ENCODE measurements at places on chromosomes 11 and 22. TPM values are rescaled to one million over a fixed set of nuclear protein-coding genes. Genes with fewer than 3 reads are reported as not detected.

Gene RBM7
- 26.6 TPM for total RNA-seq

Gene DDX10
- 16.8 TPM for total RNA-seq

Gene SCT
- total RNA-seq: not detected

Gene MUC6
- total RNA-seq: not detected

Gene MUC2
- total RNA-seq: not detected
